ENCODE measurements at places on chromosomes 3 and 15. TPM values are rescaled to one million over a fixed set of nuclear protein-coding genes. Genes with fewer than 3 reads are reported as not detected.

Gene SOX14
- not detected for total RNA-seq

DNA sequence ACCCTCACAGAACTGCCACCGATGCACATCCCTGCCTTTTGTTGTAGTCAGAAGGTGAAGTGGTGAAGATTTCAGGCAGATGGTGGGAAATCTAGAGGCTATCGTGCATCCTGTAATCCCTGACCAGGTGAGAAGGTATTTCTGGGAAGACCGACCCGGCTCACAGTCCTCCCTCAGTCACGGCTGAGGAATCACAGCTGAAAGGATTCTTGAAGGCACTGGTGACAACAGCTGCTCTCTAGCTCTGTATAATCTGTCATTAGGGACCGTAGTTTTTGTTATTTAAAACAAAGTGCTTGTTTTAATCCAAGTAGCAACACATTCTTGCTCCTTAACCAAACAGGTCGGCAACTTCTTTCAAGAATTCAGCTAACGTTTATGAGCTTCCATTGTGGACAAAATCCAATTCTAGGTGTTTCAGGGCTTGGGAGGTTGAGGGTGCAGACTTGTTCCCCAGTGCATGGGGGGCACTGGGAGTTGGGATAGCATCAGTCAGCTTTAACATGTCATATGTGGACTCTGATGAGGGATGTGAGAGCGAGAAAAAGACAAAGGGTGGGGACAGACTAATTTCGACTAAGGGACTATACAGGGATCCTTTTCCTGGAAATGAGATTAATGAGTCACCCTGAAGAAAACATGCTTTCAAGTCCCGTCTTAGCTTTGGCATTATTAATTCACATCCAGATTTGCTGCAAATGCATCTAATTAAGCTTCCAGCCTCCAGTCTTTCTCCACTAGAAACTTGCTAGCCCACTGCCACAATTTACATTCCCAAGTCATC is 141.0 kb upstream of the RASGRP1 start:
- no peaks in the 10 kb centered on the region for H3K36me3 ChIP-seq
- peaks cover 20% of the 10 kb centered on the region for H3K27me3 ChIP-seq
- no peak overlapping the region for H3K27ac ChIP-seq
- H3K4me1 ChIP-seq = 0 out of 2 replicates have a peak, but pooled peaks cover 3% of the 10 kb centered on the region
- no peak for DNase-seq

- H3K4me1 ChIP-seq = peaks cover 17% of the 10 kb centered on the region
- DNase-seq = no peak
- H3K27ac ChIP-seq = no peak overlapping the region
- H3K4me3 ChIP-seq = no peak overlapping the region
- H3K27me3 ChIP-seq = no peaks in the 10 kb centered on the region
Observed at GRCh38 chr3:194773771-194774455, 88.2 kb downstream of the FAM43A start.

DNA sequence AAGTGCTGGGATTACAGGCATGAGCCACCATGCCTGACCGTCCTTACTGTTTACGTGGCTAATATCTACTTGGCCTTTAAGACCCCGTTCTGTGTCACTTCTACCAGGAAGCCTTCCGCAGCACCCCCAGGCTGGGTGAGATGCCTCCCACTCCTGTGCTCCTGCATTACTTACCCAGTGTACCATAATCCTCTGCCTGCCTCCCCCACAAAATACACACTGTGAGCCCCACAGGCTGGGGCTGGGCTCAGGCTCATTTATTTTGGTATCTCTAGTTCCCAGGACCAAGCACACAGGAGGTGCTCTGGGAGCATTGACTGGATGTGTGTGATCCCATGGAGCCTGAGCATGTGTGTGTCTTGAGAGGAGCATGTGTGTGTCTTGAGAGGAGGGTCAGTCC is 14.9 kb downstream of the MRAS start:
- peaks cover 9% of the 10 kb centered on the region for H3K4me1 ChIP-seq
- H3K27ac ChIP-seq = no peak overlapping the region
- no peak for DNase-seq
- no peaks in the 10 kb centered on the region for H3K36me3 ChIP-seq
- H3K27me3 ChIP-seq = no peaks in the 10 kb centered on the region

DNA sequence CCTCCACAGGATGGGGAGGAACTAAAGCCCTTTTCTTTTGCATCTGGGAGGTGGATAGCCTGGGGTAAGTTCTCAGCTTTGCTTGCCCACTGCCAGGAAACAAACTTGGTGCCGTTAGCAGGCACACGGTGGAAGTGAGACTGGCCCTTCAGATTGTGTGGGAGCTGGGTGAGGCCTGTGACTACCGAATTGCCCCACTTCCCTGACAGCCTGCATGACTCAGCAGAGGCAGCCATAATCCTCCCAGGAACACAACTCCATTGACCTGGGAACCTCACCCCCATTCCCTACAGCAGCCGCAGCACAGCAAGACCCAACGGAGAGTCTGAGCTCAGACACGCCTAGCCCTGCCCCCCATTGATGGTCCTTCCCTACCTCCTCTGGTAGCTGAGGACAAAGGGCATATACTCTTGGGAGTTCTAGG is 282.6 kb downstream of the KLF13 start:
- DNase-seq = no peak
- H3K4me1 ChIP-seq = no peaks in the 10 kb centered on the region
- H3K36me3 ChIP-seq = no peaks in the 10 kb centered on the region
- H3K4me3 ChIP-seq = no peak overlapping the region

Gene IGSF10
- 0.02 TPM for total RNA-seq

- no peaks in the 10 kb centered on the region for H3K4me1 ChIP-seq
- H3K36me3 ChIP-seq = no peaks in the 10 kb centered on the region
- H3K27ac ChIP-seq = no peak within 1 kb of the TSS
- no peaks in the 10 kb centered on the region for H3K27me3 ChIP-seq
- H3K4me3 ChIP-seq = no peak within 1 kb of the TSS
Observed at GRCh38 chr15:42020713-42021273, at the start of gene PLA2G4E. TSS of gene PLA2G4E (minus strand) at chr15:42021042. CDS start at chr15:42021030, 12 bp downstream.

DNA sequence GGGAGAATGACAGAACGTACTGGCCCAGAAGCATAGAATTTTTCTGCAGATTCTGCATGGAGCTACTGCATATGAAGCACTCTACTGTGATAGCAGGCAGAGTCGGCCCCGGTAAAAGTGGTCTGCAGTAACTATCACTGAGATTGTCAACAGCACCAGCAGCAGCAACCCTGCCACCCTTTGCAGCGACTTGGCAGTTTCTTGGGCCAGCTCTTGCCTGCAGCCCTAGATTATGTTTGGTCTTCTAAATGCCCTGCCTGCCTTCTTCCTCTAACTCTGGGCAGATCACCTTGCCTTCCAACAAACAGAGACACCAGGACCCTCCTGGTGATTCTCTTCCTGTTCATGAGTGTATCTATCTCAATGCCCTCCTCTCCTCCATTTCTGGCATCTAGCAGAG is 129.1 kb upstream of the ABHD17C start:
- no peak for DNase-seq
- no peaks in the 10 kb centered on the region for H3K27me3 ChIP-seq
- H3K4me1 ChIP-seq = no peaks in the 10 kb centered on the region
- H3K4me3 ChIP-seq = no peak overlapping the region

DNA sequence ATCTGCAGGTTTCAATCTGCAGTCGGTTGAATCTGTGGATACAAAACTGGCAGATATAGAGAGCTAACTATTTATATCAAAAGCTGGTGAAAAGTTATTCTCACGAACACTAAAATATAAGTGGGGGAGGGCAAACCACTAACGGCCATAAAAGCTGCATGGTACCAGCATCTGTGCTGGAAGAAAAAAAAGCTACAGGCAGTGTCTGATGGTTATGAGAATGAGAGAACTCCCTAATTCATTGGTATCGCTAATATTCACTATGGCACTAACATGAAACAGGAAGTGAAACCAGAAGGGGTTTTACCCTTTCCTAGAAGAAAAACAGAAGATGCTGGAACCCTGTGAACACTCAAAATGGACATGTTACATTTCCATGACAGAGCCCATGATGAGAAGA is 15.9 kb downstream of the CEP70 start:
- H3K4me1 ChIP-seq = no peaks in the 10 kb centered on the region
- H3K4me3 ChIP-seq = no peak overlapping the region
- H3K27me3 ChIP-seq = no peaks in the 10 kb centered on the region
- no peak for DNase-seq

- no peak overlapping the region for H3K4me3 ChIP-seq
- no peaks in the 10 kb centered on the region for H3K27me3 ChIP-seq
- no peak for DNase-seq
- H3K27ac ChIP-seq = no peak overlapping the region
- H3K4me1 ChIP-seq = no peaks in the 10 kb centered on the region
- H3K36me3 ChIP-seq = no peaks in the 10 kb centered on the region
Observed at GRCh38 chr15:97576929-97577645, 383.4 kb upstream of the ARRDC4 start.

DNA sequence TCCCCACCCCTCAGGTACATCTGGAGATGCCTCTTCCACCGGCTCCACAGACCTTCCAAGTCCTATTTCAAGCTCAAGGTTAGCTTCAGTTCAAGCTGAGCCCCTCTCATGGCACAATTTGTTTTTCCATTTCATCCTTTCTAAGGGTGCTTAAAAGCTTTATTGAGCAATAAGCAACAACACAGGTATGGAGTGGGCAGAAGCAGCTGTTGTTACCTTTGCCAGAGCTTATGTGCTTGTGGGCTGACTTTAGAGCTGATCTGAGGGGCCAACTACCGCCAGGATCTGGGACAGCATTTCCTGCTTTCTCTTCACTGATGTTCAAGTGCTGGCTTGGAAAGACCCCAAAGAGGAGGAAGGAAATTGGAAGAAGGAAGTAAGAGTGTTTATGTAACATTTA is 140.0 kb upstream of the KLHL25 start:
- no peaks in the 10 kb centered on the region for H3K36me3 ChIP-seq
- DNase-seq = no peak
- no peaks in the 10 kb centered on the region for H3K4me1 ChIP-seq
- no peak overlapping the region for H3K27ac ChIP-seq
- peaks cover 7% of the 10 kb centered on the region for H3K27me3 ChIP-seq

DNA sequence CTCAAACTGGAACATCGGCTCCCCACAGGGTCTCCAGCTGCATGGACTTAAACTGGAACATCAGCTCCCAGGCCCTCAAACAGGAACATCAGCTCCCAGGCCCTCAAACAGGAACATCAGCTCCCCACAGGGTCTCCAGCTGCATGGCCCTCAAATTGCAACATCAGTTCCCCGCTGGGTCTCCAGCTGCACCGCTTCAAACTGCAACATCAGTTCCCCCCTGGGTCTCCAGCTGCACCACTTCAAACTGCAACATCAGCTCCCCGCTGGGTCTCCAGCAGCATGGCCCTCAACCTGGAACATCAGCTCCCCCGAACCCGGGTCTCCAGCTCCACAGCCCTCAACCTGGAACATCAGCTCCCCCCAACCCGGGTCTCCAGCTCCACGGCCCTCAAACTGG is 82.0 kb downstream of the TFRC start:
- no peak for DNase-seq
- H3K36me3 ChIP-seq = no peaks in the 10 kb centered on the region
- no peak overlapping the region for H3K4me3 ChIP-seq
- no peaks in the 10 kb centered on the region for H3K4me1 ChIP-seq

Gene DOCK3
- total RNA-seq = 4.2 TPM

Gene DGKG
- total RNA-seq = 4.8 TPM

Gene IL5RA
- not detected for total RNA-seq

Gene CRTC3
- 20.7 TPM for total RNA-seq

- no peak overlapping the region for H3K27ac ChIP-seq
- no peaks in the 10 kb centered on the region for H3K27me3 ChIP-seq
- no peak overlapping the region for H3K4me3 ChIP-seq
- DNase-seq = no peak
- peaks cover 23% of the 10 kb centered on the region for H3K4me1 ChIP-seq
- H3K36me3 ChIP-seq = no peaks in the 10 kb centered on the region
Observed at GRCh38 chr3:42685891-42686820, 819 bp downstream of the KLHL40 start.

DNA sequence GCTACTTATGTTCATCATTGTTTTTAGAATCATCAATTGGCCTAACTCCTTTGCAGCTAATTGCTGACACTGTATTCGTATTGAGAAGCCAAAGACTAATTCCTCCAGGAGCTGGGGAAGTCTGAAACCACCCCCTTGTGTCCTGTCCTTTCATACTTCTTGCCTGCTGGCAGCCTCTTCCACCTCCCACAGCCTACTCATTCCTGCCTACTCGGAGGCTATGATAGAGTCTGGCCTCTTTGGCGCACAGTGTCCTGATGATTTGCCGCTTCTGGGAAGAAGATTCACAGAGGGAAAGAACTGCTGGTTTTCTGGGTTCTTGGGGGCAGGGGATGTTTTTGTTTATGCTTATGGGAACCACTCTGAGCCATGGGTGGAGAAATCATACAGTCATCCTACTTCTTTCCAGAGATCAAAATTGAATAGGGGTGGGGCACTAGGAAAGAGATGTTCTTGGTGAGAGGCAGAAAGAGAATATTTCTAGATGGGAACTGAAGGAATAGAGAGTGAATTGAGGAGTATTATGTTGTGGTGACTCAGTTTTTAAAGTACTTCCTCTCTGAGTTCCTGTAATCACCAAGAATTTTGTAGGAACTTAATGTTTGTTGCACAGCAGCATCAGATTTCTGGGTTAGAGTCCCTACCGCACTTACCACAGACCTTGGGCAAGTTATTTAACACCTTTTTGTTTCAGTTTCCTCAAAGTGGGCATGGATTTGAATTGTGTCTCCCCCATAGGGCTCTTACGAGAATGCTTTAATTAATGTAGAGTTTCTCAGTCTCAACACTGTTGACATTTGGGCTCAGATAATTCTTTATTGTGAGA is 22.1 kb upstream of the SCAANT1 start:
- H3K4me1 ChIP-seq = no peaks in the 10 kb centered on the region
- no peaks in the 10 kb centered on the region for H3K27me3 ChIP-seq
- H3K36me3 ChIP-seq = no peaks in the 10 kb centered on the region
- DNase-seq = no peak
- H3K4me3 ChIP-seq = no peak overlapping the region

- no peak overlapping the region for H3K27ac ChIP-seq
- no peak overlapping the region for H3K4me3 ChIP-seq
- H3K36me3 ChIP-seq = no peaks in the 10 kb centered on the region
- DNase-seq = no peak
- H3K27me3 ChIP-seq = no peaks in the 10 kb centered on the region
- no peaks in the 10 kb centered on the region for H3K4me1 ChIP-seq
Observed at GRCh38 chr3:170705131-170705530, 119.3 kb upstream of the SLC7A14 start.

GRCh38 chr3:58588030-58588614 is 10.9 kb upstream of the FAM107A start:
- H3K4me1 ChIP-seq = peaks cover 4% of the 10 kb centered on the region
- no peak overlapping the region for H3K4me3 ChIP-seq
- DNase-seq = no peak
- H3K36me3 ChIP-seq = no peaks in the 10 kb centered on the region
- H3K27ac ChIP-seq = no peak overlapping the region

Measured in HCT116 (cell line).